Activated T-helper 1 cell treated with anti-CD3 and anti-CD28 coated beads, Interleukin-12 subunit alpha, Interleukin-12 subunit beta, Interleukin-2, Interleukin-4 antibody, amounts not matched to agents 30 ng/mL and 10 ng/mL and 1 ng/mL, durations not matched to agents 14 hours and 24 hours and 36 hours (primary cell): ENCODE measurements at places on chromosomes 12 and 14. TPM values are rescaled to one million over a fixed set of nuclear protein-coding genes. Genes with fewer than 3 reads are reported as not detected.

GRCh38 chr12:88433997-88434703, 146.1 kb downstream of the KITLG start:
- DNase-seq, result no peak

DNA sequence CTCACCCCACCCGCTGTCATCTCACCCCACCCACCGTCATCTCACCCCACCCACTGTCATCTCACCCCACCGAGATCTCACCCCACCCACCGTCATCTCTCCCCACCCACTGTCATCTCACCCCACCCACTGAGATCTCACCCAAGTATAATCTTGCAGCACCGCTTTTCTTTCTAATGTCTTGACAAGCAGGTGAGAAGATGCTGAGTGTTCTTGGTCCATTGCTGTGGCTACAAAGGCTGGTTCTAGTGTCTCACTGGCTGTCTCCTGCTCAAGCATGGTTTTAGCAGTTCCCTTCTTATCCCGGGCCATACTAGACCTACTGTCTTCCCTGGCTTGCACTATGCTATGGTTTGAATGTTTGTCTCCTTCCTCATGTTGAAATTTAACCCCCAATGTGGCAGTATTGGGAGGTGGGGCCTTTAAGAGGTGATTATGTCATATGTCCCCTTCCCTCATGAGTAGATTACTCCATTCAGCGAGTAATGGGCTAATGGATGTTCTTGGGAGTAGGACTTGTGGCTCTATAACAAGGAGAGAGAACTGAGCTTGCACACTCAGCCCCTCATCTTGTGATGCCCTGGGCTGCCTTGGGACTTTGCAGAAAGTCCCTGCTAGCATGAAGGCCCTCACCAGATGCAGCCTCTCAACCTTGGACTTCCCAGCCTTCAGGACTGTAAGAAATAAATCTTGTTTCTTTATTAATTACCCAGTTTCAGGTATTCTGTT, 47.7 kb upstream of the PPP2R5C start:
- no peak for DNase-seq

DNA sequence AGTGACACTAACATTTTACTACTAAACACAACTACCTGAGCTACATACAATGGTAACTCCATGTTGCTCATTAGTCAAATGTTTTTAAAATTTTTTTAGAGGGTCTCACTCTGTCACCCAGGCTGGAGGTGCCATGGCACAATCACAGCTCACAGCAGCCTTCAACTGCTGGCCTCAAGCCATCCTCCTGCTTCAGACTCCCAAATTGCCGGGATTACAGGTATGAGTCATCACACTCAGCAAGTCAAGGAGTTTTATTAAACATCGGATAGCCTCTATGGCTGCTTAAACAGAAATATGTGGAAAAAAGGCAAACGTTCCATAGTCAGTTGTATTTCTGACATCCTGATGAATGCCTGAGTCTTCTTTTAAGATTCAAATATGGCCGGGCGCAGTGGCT, 11.1 kb upstream of the NPFF start:
- DNase-seq, result no peak

GRCh38 chr14:100018482-100018881, 46.7 kb upstream of the EVL start:
- no peak for DNase-seq

GRCh38 chr12:77808534-77808933, 22.2 kb upstream of the NAV3 start:
- no peak for DNase-seq

GRCh38 chr12:113820842-113821241, 145.3 kb downstream of the RBM19 start:
- DNase-seq, result no peak

GRCh38 chr14:22552001-22552826, 36.8 kb downstream of the DAD1 start:
- DNase-seq, result peak; percentile 5

DNA sequence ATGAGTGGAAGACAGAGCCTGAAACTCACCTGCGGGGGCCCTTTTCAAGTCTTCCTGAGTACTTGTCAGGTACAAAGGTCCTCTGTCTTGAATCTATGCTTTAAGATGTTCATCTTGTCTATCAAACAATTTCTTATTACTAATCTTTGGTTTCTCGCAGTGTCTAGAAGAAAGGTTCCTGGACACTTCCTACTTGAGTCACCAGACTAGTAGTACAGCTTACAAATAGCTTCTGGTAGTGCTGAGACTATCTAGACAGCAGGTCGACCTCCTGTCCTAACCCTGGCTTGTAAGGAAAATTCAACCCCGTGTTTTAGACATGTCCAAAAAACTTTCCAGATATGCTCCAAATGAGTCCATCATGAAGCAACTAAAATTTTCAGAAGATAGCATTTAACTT, 11.2 kb upstream of the ARID2 start:
- DNase-seq, result no peak

DNA sequence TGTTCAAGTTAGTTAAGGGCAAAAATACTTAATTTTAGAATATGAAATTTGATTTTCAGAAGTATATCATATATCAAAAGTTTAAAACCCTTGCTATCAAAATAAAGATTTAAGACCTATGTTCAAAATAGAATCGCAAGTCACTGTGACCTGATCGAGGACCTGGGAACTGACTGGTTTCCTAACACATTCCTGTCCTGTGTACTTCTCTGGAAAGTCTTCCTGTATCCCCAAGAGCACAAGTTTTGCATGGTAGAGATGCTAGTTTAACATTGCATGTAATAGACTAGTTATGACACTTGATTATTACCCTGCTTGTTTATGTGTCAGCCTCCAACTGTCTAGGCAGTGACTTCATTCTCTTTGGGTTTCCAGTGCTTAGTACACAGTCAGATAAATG, 30.3 kb downstream of the BCAT1 start:
- DNase-seq, result no peak

- DNase-seq, result no peak
Measured at GRCh38 chr12:126534495-126534894, 1469.3 kb downstream of the AACS start.

GRCh38 chr14:34966413-34966812, 16.4 kb upstream of the SRP54 start:
- DNase-seq, result no peak

DNA sequence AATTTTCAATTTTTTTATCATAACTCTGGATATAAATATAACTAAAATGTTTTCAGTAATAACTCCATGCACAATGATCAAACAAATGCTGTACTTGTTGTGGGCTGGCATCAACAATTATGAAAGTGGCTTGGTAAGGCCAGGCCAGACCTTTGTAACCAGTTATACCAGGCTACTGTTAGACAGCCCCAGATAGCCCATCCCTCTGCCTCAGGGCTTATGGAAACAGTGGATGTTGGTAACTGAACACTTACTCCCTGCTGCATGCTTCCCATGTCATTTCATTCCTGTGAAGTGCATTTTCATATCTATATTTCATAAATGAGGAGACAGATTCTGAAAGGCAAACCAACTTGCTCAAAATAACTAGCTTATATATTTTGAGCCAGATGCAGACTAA, 195.0 kb downstream of the SYT1 start:
- DNase-seq, result no peak

GRCh38 chr14:89842837-89843236, 111.7 kb downstream of the EFCAB11 start:
- no peak for DNase-seq

DNA sequence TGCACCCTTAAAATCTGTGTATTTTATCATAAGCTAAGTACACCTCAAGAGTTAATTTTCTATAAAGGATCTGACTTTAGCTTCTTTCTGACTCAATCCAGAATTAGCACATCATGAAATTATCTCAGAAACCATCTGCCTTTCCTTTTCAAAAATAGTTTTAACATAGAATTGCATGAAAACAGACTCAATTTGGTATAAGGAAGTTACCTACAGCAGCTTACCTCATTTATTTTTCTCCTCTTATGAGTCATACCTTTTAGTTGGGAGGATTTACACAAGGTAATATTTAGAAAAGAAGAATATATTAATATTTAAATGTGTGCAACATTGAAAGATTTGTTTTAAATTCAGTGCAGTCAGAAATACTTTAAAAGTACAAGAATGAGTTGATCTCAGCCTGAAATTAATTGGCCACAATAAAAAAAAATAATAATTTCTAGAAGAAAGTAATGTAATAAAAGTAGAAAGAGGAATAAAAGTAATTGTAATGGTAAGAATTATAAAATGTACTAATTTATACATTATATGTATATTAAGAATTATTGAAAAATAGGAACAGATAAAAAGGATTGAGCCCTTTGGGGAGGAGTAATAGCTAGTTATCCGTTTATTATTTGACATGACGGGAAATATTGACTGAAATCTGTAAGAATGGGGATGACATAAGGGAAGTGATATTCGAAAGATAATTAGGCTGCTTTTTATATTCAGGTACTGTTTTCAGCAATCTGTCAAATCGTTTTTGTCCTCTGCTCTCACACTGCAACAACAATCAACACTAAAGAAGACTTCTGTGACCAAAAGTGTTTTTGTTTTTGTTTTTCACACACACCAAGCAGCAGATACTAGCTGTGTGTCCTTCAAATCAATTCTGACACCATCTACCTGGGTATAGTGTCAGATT, 20.5 kb downstream of the ADAM21 start:
- no peak for DNase-seq

GRCh38 chr14:84074626-84075025, 1455.3 kb upstream of the FLRT2 start:
- no peak for DNase-seq

- DNase-seq, result no peak
Measured at GRCh38 chr12:71125515-71125914, 32.3 kb downstream of the TSPAN8 start.

GRCh38 chr12:97568336-97569180, 106.0 kb downstream of the RMST start:
- DNase-seq, result no peak

DNA sequence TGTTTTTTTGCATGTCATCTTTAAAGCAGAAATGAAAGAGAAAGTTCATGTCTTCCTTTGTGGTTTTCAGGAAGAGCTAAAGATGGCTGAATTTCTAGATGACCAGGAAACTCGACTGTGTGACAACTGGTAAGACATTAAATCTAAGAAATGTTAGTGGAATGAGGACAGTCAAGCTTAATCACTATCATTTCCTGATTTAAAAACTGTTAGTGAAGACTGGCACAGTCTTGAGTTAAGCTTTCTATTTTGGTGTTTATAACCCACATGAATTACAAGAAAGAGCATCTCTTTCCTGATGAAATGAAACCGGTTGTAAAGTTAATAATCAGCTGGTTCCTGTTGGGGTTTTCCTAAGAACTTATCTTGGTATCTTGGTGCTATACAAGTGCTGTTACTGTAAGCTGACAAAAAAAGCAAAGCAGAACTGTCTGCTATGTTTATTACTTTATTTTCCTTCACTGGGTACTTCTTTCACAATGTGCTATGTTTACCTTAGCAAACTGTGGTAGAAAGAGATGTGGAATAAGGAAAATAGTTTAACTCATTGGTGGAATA, 5.2 kb downstream of the TRAFD1 start:
- no peak for DNase-seq

DNA sequence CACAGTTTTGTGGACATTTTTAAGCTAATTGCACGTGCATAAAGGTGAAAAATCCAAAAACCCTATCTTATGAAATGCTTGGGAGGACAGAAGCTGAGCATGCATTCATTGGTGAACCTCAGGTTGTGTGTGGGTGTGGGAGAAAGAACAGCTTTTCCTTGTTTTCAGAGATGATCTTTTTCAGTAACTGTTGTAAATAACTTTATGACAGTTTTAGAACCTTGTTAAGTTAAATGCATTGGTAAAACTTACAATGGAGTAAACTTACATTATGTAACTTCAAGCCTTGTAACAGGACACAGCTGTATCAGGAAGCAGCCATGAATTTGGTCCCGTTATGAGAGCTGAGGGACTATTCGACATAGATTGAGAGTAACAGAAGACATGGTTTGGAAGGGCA, 587.4 kb downstream of the GALC start:
- no peak for DNase-seq

GRCh38 chr12:113103756-113104450, 31.7 kb downstream of the RASAL1 start:
- peak; percentile 37 for DNase-seq

- no peak for DNase-seq
Measured at GRCh38 chr14:94001016-94001415, 3.9 kb downstream of the CCDC197 start.

DNA sequence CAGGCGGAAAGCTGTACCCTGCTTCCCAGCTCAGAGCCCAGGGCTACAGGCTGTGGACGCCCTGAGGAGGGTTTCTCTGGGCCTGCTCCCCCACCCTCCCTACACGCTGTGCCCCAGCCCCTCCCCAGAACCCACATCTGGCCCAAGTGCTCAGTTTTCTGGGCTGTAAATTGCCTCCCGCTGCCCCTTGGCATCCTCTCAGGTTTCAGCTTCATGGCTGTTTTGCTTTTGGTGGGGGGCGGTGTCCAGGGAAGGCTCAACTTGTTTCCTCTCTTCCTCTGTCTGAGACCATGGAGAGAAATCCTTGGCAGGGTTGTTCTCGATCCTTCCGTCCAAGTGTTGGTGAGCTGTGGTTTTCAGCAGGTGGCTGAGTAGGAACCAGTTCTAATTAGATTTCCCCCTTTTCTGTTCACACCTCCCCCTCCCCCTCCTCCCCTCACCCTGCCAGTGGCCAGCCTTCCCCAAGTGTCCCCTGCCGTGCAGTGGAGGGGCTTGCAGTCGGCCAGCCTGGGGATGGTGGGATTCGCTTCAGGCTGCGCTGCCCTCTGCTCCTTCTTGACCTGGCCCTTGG, 61.8 kb downstream of the TSPAN9 start:
- no peak for DNase-seq

GRCh38 chr12:47909839-47910465, 5.2 kb upstream of the VDR start:
- DNase-seq, result no peak

DNA sequence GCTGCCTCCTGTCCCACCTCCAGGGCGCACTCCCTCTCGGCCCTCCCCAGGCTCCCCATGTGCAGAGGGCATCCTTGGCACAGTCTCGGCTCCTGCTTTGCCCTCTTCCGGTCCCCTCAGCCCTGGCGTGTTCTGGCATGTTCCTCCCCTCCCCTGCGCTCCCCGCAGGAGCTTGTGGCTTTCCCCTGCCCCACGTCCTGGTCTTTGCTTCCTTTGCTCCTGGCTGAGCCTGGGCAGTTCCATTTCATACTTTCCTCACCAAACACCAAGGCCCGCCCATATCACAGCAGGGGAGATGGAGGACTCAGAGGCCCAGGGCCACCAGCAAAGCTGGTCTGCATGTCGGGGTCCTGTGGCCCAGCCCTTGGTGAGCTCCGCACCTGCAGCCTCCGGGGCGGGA, 56.0 kb downstream of the FBRSL1 start:
- no peak for DNase-seq

GRCh38 chr12:32400114-32400672, 835 bp downstream of the FGD4 start:
- no peak for DNase-seq

- DNase-seq, result no peak
Measured at GRCh38 chr12:131136539-131136872, 182.8 kb downstream of the ADGRD1 start.

Gene DNAJC22
- total RNA-seq, result 0.16 TPM in 1 of 2 replicates, not detected in the other

Gene BDKRB2
- total RNA-seq, result not detected in 2 replicates

Gene TESPA1
- 179 and 181 TPM in 2 replicates for total RNA-seq

Gene TUNAR
- not detected in 2 replicates for total RNA-seq

Gene STON2
- 0.44 and 0.47 TPM in 2 replicates for total RNA-seq

Gene TMEM63C
- 1.6 TPM in 2 replicates for total RNA-seq

Gene PROX2
- not detected in 2 replicates for total RNA-seq

Gene A2ML1
- not detected in 2 replicates for total RNA-seq

Gene KRT82
- total RNA-seq, result not detected in 2 replicates

Gene BMP4
- total RNA-seq, result not detected in 2 replicates

Gene KLRD1
- total RNA-seq, result 2.5 and 2.7 TPM in 2 replicates

Gene POLR3B
- 11.5 and 14.3 TPM in 2 replicates for total RNA-seq
